ENCODE measurements at places on chromosomes 5 and 9.
A peak's percentile ranks its signal among the peaks of the same experiment; 100 is the strongest.

- DNase-seq = no peak
Observed at GRCh38 chr9:2127486-2127885, 112.3 kb downstream of the SMARCA2 start.

- no peak for DNase-seq
Observed at GRCh38 chr9:75823151-75823550, 67.3 kb upstream of the PCSK5 start.

DNA sequence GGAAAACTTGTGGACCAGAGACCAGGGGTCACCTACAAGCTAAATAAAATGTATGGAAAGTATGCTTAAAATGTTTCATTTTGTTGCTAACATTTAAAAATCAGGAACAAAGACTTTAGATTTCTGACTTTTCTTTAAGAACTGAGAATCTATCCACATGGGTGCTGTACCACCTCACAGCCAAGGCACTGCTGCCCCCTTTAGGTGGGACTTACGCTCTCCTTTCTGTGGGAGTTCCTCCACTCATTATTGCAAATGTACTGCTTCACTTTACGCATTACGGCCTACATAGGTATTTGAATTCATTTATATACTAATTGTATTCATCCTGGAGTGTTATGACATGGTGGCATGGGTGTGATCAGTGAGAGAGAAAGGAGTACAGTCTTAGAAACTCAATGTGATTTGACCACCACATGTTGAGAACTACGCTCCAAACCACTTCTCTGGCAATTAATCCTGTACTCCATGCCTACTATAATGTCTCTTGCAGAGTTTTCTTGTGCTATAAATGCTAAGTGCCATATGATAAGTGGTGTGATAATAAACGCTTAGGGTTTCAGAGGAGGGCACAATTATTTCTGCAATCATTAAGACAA, 24.7 kb upstream of the CETN3 start:
- DNase-seq = peak; percentile 61

DNA sequence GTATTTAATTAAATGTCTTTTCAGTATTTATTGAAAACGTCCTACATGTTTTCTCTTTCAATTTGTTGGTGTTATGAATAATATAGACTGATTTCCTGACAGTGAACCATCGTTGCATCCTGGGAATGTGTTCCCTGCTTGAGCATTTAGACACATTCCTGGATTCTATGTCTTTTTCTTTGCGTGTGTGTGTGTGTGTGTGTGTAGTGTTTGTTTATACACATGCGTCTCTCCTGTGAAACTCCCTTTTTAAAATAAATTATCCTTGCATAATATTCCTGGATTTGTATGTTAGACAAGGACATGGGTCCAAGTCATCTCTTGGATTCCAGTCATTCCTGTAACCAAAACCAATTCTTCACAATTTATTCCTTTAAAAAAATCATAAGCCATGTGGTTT, 153.4 kb downstream of the HSPA4 start:
- no peak for DNase-seq

DNA sequence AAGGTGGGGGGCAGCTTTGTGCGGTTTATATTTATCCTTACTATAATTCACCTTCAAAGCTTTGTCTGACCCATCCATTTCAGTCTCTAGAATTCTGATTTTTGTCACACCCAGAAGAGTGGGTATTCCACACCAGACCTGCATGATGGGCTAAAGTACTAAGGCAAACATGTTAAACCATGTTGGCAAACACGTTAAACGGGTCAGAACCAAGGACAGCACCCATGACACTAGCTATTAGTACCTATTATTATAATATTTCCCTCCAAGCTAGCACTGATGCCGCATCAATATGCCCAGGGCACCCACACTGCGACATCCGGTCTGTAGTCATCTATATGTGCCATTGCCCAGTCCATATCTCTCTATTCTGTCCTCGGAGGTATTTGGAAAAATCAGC, 104.7 kb downstream of the FBXW11 start:
- DNase-seq = no peak

DNA sequence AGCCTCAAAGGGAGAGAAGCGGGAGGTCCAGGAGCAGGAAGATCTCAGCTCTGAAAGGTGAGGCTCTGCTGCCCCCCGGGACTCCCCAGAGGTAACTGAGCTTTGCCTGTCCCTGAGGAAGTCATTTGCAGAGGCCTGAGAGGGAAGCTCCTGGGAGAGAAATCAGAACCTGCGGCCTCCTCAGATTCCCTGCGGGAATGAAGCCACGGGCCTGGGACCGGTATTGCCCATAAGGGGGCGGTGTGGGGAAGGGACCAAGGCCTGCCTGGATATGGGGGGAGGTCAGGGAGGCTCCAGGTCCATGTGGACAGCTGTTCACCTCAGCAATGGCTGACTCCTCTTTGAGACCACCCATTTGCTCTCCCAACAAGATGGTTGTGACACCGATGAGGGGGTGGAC, 1.3 kb downstream of the SPATA31E1 start:
- peak; percentile 34 for DNase-seq
